ENCODE measurements at places on chromosomes 12 and 14. TPM values are rescaled to one million over a fixed set of nuclear protein-coding genes. Genes with fewer than 3 reads are reported as not detected.

DNA sequence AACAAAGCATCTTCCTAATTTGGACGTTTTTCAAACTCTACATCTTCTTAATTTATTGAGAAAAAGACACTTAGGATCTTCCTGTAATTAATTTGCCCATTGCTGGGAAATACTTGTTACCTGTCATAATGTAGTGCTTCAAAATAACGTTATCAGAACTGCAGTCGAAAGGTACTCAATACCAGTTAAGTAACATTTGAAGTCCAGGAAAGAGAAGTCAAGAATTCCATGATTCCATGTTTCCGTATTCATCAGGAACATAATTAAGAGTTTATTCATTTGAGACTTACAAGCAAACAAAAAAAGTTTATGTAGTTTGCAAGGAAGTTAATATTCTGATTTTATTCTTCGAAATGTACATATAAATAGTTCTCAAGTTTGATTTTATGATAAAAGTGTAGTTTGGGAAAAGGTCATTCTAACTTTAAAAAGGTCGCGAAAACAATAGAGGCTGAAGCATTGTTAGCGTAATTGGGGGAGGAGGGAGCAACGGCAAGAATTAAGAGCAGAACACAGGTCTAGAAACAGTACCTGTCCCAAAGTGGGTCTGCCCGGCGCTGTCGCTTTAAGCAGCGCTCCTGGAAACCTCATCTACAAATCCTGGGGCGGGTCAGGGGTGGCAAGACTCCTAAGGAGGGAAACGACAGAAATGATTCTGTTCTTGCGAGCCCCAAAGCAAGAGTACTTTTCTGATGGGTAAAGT lies 1.2 kb upstream of the KCNMB4 start:
- DNase-seq, result no peak

DNA sequence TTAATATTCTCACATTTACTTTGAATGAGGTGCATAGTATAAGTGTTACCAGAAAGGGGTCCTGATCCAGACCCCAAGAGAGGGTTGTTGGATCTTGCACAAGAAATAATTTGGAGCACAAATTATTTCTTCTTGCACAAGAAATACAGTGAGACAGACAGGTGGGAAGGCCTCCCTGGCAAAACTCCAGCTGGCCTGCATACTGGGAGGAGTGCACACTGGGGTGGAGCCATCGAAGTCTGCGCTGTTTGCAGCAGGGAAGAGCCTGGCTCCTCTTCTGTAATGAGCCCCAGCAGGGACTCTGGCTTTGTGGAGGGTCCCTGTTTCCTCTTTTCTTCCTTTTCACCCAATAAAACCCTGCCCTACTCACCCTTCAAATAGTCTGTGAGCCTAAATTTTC lies 141.6 kb downstream of the GLT1D1 start:
- no peak for DNase-seq

DNA sequence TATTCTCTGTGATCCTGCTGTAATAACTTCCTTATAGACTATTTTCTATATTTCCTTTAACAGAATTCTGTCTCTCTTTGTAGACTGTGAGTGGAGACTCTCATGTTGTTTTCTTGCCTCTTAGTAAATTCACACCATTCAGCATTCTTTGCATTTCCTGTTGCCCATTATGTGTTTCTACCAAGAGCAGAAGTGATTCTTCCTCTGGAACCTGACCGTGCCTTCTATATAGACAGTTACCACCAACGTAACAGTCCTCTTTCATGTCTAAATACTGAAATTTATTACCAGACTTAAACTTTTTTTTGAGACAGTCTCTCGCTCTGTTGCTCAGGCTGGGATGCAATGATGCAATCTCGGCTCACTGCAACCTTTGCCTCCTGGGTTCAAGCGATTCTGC lies 31.1 kb downstream of the METAP2 start:
- no peak for DNase-seq

- no peak for DNase-seq
Measured at GRCh38 chr12:42360747-42361403, 34.9 kb downstream of the PPHLN1 start.

DNA sequence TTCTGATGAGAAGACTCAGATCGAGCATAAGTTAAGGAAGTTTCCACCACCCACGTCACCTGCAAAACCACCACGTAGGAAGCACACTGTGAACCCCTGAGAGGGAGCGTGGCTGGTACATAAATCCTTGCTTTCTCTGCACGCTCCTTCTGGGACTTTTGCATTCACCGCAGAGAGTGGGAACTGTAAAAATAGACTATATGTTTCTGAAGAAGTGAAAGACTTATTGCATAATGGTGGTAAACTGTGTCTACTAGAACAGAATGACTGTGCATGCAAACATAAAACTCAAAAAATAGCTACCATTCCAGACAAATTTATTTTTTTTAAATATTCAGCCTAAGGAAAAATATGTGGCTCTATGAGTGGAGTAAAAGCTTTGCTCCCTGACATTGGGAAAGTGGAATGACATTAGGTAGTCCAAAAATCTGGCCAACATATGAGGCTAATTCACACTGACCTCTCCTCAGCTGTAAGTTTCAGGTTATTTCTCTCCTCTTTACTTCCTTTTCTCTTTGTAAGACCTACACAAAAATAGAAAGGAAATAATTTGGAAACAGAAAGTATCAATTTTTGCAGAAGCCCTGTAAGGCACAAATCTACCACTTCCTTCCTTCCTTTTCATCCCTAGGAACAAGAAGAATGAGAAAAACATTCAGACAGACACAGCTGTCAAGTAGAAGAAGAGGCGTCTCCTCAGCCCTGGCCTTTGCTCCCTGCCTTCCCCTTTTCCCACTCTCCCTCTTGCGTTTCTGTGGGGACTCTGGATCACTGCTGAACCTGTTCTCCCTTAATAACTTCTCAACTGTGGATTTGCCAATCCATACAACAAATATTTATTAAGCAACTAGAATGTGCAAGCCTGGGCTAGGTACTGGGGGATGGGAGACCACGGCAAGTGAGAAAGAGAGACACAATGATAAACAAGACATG lies 264.3 kb upstream of the FOXN3 start:
- DNase-seq, result no peak

- no peak for DNase-seq
Measured at GRCh38 chr14:25607192-25607591, 557.2 kb upstream of the STXBP6 start.

DNA sequence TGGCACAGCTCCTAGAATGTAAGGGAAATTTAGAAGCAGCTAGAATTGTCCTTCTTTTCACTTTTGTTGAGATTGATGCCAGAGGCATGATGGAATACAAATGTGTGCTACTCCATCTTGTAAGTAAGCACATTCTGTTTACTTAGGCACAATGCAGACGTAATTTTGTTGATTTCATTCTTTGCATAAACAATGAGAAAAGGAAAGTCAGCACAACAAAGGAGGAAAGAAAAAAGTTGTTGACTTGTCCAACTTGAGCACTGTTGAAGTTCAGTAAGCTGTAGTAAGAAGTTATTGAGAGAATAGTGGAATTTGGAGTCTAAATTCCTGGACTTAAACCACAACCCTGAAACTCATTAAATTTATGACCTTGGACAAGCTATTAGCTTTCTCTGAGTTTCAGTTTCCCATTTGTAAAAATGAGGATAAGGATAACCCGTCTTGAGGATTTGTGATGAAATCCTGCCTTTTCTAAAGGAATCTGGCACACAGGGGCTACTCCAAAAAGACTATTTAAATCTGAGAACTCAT lies 19.4 kb upstream of the CNTN1 start:
- DNase-seq, result no peak

GRCh38 chr14:69096781-69097475 lies 56.0 kb downstream of the DCAF5 start:
- DNase-seq, result no peak

DNA sequence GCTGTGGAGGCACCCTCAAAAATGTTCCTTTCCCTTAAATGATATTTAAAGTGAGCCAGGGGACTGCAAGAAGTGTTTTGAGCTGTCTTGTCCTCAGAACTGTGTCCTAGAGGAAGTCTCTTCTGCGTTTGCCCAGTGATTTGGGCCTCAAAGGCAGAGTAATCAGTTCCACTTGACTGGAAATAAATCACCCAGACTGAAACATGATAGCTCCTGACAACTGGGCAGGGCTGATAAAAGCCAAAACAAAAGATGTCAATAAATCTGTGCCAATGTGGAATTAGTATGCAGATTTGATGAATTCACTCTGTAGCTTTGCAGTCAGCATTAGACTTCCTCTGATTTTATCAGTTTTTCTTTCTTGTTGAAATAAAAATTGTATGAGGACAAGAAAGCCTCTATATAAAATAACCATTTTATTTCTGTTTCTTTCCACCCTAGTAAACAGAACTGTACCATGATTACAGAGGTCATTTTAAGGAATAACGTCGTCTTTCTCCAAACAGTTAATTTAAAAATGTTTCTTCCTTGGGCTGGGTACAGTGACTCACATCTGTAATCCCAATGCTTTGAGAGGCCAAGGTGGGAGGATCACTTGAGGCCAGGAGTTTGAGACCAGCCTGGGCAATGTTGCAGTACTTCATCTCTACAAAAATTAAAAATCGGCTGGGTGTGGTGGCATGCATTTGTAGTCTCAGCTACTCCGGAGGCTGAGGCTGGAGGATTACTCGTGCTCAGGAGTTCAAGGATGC lies 180.8 kb downstream of the ERC1 start:
- DNase-seq, result no peak

GRCh38 chr14:37122288-37122687 lies 50.1 kb downstream of the SLC25A21 start:
- no peak for DNase-seq

GRCh38 chr14:36817071-36817930 lies 155.6 kb downstream of the PAX9 start:
- no peak for DNase-seq

GRCh38 chr14:105398726-105399465 lies 558 bp downstream of the TEX22 start:
- DNase-seq, result no peak

DNA sequence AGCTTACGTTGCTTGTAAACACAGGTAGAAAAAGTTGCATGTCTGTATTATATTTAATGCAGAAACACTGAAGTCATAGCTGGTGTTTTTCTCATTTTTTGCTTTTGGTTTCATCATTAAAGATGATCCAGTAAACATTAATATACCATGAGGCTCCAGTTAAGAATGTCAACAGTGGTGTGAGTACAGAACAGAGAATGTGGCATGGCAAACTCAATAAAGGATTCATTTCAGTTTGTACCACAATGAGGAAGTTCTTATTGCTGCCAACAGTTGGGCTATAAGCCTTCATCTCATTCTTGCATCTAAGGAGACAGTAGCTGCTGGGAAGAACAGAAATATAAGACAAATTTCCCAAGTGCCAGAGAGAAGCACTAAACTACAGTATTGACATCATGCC lies 72.1 kb upstream of the ST8SIA1 start:
- no peak for DNase-seq

- DNase-seq, result no peak
Measured at GRCh38 chr12:125683748-125684381, 618.6 kb downstream of the AACS start.

GRCh38 chr14:51053157-51053556 lies 41.7 kb downstream of the TRIM9 start:
- DNase-seq, result no peak

- DNase-seq, result no peak
Measured at GRCh38 chr14:79708426-79709388, 502.6 kb downstream of the DIO2 start.

DNA sequence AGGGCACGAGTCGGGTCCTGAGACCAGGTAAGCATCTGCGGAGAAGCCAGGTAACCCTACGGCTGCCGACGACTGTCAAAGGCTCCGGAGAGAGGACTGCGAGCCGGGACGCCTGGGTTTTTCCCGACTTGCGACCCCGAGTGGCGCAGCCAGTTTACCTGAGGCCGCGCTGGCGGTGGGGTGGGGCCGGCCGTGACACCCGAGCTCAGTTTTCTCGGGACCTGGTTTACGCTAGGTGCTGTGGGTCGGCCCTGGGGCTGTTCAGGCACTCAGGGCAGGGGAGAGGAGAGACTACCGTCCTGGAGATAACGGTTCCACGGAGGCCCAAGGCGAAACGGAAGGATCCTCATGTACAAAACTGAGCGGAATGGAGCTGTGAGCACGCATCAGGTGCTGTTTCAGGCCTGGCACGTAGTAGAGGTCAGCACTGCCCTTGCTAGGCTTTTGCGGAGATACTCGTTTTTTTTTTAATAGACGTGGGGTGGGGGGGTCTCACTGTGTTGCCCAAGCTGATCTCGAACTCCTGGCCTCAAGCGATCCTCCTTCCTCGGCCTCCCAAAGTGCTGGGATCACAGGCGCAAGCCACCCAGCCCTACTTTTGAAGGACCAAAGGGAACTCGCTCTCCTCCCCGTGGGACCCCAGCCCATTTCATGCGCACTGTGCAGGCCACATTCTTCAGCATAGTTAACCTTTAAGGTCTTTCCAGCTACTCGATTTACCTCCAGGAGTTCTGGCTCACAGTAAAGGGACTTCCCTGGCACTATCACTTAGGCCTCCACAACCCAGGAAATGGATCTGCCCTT lies 471 bp downstream of the MTRFR start:
- DNase-seq, result no peak

DNA sequence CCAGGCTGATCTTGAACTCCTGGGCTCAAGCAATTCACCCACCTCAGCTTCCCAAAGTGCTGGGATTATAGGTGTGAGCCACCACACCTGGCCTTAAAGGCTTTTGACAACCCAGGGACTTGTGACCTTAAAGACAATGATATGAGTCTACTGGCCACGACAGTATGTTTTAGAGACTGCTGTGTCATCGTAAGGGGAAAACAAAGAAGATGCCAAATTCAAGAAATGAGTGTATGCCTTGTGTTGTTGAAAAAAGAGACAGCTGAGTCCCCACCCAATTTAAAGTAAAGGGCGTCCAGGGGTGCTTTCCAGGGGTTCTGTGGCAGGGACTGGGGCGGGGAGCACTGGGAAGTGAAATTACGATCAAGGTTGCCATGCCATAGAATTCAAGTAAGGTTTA lies 26.4 kb upstream of the FBXO21 start:
- no peak for DNase-seq

DNA sequence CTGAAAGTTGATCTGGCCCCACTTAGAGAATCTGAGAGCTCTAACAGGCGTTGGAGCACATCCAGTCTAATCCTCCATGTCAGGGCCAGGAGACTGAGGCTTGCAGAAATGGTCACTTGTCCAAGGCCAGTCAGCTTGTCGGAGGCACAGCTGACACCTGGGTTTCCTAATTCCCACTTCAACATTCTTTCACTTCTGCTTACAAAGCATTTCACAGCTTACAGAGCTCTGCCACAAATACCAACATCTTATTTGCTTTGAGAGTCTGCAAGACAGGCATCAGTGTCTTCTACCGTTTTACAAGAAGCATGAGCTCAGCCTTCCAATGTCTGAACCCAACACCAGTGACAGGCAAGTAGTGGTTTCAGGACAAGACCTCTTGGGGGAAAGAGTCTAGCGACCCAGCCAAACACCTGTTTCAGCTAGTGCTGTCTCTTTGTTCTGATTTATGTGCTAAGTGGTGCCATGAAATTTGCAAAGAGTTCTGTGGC lies 31.8 kb downstream of the ISCA2 start:
- no peak for DNase-seq

DNA sequence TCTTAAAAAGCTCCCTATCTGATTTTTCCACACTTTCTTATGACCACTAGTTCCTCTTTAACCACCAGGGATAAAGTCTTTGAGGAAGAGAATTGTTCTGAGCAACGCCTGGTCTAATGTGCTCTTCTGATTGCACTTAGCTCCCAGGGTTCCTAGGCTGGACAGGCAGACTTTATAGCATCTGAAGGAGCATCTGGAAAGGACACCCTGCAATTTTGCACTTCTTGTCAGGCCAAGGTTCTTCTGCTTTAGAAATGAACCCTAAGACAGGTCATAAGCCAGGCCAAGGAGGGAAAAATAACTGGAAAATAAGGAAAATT lies 126.3 kb downstream of the KTN1 start:
- no peak for DNase-seq

The CIROP gene
- total RNA-seq, result not detected

The TMEM132D gene
- total RNA-seq, result not detected

The ADAMTS20 gene
- total RNA-seq, result not detected

The SSPN gene
- 67.4 TPM for total RNA-seq

The OTUB2 gene
- total RNA-seq, result 0.27 TPM

The TRIM9 gene
- 0.27 TPM for total RNA-seq

The SCNN1A gene
- 0.22 TPM for total RNA-seq

All from left ventricle myocardium inferior (tissue), 1 donor.